ENCODE measurements at places on chromosomes 13 and 19.

DNA sequence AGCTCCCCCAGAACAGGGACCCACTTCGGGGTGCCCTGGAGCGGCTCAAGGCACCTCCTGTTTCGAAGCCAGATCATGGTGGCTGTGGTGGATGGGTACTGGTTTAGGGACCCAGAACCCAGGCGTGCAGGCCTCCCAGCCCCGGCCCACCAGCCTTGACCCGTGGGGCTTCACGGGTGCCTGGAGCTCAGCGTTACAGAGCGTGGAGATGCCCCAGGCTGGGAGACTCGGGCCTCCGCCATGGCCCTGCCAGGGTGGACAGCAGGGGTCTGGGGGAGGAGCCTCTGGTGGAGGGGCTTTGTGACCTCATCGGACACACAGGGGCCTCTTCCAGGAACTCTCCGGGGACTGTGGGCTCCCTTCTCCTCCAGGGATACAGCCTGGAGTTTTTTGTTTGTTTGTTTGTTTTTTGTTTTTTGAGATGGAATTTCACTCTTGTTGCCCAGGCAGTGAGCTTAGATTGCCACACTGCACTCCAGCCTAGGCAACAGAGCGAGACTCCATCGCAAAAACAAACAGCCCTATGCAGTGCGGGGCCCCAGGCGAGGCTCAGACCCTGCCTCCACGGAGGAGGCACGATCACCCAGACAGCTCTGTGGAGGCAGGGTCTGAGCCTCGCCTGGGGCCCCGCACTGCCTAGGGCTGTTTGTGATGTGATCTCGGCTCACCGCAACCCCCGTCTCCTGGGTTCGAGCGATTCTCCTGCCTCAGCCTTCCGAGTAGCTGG lies at the start of gene GARIN5B:
Gene GARIN5B, minus strand, starts transcription at position 271 of the 727 bp plus-strand sequence. Its CDS starts 194 bp downstream, at position 77.
- no peak for DNase-seq

DNA sequence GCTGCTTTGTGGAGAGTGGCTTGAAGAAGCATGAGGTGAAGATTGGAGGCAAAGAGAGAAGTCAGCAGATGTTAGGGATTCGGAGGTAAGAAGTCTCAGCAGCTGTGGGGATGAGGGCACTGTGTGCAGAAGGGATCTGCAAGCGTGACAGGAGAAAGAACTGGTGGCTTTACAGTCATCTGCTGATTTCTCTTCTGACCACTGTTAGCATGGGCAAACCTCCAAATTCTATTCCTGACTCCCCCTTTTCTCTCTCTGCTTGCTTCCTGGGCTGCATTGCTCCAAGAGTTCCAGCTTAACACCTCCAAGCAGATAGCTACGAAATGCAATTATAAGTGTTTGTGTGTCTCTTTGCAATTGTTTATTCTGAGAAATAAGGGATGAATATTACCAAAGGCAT lies 159.6 kb downstream of the GGACT start:
- DNase-seq = no peak

GRCh38 chr13:102930566-102930965 lies 84.7 kb downstream of the ERCC5 start:
- no peak for DNase-seq

GRCh38 chr13:63149375-63149774 lies 1733.7 kb upstream of the PCDH20 start:
- DNase-seq = no peak

DNA sequence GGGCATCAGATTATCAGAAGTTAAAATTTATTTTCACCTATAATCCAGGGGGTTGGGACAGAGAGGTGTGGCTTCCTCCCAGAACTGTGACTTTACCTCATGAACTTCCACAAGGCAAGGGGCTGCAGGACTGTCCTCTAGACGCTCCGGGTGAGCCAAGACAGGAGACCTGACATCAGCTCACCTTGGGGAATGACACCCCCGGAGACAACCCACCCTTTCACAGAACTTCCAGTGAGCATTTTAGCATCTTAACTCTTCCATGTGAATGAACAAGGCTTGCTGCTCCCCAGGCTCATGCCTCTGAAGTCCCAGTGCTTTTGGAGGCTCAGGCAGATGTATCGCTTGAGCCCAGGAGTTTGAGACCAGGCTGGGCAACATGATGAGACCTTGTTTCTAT lies 29.4 kb upstream of the TFDP1 start:
- no peak for DNase-seq

DNA sequence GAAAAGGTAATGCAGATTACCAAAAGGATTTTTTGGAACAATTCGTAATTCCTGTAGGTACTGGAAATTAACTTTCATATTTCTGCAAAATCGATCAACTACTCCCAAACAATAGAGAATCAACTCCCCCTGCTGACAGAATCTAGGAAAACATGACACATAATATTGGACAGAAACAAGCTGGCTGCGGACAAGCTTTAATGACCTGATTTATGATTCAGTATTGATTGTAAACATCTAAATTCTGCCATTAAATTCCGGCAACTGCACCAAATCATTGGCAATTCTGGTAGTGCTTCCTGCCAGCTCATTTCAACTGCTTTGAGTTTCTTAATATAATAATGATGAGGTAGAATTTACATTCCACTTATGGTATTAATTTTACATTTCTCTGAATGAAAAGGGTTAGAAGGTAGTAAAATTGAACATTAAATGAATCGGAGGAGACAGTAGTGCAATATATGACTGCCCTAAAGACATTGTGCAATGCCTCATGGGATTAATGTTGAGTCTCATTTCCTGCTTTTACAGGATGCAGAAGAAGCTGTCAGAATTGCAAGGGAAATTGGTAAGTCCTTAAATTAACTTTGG lies 146.5 kb downstream of the PCCA start:
- DNase-seq = peak; percentile 13

GRCh38 chr13:72774019-72774418 lies 7.7 kb downstream of the DIS3 start:
- DNase-seq = no peak

All from NCI-H1105 (cell line).